Stimulated activated CD4-positive, alpha-beta T cell treated with anti-CD3 and anti-CD28 coated beads, Interleukin-1b, Interleukin-23, amount 100 ng/mL, for 1 hour (primary cell): ENCODE measurements at places on chromosomes 5 and 9.

DNA sequence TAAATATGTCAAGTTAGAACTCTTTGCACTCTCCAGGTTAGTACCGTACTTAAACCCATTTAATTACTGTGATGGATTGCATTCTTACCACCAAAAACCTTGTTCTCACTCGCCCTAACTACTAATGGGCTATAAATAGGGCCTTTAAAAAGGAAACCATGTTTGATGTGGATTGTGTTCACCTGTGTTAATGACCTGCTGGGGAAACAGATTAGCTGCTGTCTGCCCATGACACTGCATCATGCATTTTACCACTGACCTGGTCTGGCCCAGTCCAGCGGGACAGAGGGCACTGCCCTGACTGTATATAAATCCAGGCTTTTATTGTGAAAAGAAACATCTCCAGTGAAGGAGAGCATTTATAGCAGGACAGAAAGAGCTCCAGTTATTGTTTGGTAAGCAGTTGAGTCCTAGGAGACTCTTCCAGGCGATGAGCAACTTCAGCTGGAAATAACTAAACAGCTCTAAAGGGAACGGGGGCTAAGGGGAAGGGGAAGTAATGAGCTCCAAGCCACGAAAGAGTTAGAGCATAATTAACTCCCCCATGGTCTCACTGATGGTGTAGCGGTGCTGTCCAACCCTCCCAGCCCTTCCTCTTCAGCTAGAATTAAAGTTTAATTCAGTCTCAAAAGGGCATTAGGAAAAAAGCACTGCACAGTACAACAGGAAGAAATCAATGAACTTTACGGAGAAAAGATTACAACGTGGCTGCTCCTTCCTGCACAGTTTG is 303.1 kb downstream of the ENC1 start:
- no peak for DNase-seq

DNA sequence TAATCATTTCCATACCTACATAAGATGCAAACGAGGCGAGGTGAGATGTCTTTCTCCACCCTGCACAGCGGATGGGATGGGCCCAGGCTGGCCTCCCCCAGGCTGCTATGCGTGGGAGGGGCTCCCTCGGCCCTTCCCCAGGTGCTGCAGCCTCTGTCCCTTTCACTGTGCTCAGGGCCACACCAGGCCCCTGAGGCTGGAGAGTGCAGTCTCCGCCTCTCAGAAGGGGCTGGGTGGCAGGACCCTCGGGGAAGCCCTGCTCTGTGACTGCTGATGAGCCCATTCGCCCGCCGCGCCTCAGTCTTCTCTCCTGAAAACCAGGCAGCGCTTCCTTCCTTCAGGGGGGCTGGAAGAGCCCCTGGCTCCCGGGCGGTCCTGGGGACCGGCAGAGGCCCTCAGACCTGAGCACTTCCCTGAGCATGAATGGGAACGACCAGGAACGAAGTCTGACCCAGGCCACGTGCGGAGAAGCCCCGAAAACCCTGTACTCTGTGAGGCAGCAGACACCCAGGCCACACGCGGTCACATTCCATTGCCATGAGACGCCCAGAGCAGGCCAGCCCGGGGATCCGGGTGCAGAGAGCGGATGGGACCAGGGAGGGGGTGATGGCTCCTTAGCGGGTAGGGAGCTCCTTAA is 21.9 kb upstream of the NOTCH1 start:
- no peak for DNase-seq

- no peak for DNase-seq
Measured at GRCh38 chr9:127417131-127418036, 6.8 kb upstream of the ZNF79 start.

DNA sequence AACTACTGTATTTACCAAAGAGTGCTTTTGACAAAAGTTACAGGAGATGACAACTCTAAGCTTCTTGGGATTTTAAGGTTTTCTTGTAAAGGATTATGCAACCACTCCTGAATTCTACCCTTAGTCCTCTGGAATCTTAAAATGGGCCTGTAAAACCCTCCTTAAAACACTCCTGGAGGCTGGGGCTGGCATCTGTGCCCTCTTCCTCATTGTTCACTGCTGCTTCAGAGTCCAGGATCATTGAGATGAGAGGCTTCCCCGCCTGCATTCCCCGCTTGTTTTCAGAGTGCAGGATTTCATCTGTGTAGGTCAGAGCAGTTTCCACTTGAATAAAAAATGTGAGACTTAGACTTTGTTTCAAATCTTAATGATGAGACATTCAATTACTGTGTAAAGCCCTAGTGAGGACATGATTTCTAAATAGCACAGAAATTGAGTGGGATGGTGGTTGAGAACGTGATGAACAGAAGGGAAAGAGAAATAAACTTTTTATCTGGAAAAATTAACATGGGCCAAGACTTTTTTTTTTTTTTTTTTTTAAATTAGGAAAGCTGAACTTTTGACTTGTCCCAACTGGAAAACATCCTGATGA is 40.4 kb downstream of the PCSK5 start:
- no peak for DNase-seq

DNA sequence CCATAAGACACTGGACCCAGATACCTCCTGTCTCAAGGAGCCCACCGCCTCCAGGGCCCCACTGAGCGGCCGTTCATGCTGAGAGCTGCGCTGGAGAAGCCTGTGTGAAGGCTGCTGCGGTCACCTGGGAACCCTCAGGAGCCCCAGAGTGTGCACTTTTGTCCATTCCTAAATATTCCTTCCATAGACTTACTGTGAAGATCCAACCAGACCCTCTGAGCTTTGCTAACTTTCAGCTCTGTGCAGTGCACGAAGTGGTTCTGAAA is 119.5 kb downstream of the COL23A1 start:
- no peak for DNase-seq

- DNase-seq = no peak
Measured at GRCh38 chr9:35156781-35157180, 5.0 kb upstream of the UNC13B start.

- DNase-seq = no peak
Measured at GRCh38 chr9:7028591-7028990, 270.8 kb downstream of the KDM4C start.

DNA sequence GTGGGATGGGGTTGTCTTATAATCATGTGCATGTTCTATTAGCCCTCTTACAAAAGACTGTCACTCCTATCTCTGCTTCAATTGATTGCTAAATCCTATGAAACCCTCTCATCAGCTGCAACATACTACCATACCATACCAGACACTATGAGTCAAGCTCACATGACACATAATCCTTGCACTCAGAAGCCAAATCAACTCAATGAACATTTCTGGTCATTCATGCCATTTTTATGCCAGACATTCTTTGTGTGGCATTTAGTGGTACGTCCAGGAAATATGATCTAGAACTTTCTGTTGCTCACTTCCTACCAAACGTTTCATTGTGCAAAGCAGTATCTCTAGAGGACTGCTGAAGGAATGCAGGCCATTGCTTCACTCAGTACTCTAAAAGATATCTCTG is 159.2 kb upstream of the GNA14 start:
- DNase-seq = no peak

DNA sequence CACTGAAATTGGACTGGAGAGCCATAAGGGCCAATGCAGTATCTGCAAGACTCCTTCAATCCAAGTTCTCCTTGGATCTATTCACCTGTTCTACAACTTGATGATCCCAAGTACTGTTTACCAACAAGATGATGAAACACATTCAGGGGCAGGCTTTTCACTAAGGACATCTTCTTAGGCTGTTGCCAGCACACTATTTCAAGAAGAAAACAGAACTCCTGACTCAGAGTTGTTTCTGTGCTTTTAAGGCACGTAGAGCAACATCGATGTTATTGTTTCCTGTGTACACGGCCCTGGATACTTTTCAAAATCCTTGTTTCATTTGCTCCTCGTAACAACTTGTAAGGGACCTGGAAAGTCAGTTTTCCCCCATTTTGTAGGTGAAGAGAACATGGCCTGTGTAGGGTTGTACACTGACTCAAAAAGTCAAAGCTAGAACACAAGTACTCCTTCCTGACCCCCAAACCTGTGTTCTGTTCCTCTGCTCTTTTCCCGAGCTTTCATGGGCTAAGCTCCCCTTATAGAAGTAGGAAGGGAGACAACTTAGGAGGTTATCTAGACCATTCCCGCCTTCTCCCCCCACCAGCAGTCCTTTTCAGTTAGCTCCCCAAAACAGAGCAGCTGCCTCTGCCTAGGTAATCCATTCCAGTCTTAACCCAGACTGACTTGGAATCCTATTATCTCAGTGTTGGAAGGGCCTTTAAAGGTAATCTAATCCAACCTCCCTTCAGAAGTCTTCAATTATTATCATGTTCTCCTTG is 5.2 kb upstream of the MGAT1 start:
- no peak for DNase-seq

DNA sequence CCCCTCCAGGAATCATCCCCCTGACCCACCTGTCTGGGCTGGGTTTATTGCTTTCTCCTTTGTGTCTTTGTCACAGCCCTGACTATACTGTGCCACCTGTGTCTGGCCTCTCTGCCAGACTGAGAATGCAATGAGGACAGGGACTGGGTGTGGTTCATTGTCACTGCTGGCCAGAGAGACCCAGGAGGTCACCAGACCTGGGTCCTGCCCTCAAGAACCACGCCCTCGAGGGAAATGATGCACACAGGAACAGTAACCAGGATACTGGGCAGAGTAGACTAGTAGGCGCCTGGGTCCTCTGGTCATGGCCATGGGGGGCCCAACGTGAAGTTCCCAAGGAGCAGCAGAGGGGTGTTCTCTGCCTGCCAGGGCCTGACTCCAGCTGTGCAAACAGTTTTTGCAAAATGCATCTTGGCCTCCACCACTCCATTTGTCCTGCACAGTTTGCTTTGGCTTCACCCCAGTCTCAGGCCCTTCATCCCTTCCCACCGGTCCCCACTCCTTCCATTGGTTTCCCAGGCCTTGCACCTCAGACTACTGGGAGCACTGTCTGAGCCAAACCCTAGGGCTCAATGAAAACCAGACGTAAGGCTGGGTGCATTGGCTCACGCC is 17.8 kb downstream of the RGS3 start:
- no peak for DNase-seq

DNA sequence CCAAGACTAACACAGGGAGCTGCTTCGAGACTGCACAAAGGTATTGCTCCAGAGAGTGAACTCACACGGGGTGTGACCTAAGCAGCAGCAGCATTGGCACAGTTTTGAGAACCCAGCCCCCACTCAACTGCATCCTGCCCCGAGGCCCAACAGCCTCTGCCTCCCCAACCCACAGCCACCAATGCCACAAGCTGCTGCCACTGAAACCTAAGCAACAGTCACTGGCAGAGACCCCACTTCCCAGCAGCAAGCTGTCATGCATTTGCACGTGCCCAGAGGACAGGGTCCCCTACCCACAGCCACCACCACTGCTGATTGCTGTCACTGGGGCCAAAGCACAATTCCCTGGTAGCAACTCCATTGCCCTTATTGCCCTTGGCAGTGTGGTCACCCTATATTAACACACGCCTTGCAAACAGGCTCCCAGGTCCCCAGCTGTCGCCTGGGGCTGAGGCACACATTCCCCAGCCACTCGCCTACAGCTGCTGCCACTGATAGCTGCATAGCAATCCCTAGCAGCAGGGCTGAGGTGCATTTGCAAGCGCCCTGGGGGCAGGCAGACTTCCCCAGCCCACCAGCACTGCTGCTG is 141.0 kb downstream of the AGTPBP1 start:
- no peak for DNase-seq

DNA sequence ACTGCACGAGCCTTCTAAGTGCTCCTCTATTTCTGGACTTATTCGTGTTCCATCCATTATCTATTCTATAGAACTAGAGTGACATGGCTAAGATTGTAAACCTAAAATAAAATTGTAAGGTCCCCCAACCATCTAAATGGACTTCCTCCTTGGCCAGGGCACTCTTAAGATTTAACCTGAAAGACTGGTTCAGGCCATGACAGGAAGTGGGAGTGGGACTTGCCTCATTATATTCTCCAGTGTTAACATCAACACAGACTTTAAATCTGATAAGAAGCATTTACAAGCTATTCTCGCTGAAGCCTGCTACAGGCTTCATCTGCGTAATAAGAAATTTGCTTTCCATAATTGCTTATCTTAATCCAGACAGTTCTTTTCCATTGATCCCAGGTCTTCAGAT is 117.0 kb downstream of the SSBP2 start:
- DNase-seq = no peak

DNA sequence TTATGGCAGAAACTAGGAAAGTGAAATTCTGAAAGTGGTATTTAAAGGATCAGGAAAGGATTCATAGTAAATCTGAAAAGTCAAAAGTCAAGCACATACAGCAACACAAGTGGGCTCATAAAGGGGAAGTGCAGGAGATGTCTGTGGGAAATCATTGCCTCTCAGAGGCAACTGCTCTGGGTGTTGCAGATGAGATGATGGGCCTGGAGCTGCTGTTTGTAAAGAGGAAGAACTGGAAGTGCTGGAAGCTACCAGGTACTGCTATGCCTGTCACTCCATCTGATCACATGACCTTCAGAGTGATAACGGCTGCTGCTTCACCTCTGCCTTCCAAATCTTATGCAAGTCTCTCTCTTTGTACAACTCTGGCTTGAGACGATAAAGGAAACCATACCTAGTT is 55.9 kb downstream of the ADRB2 start:
- no peak for DNase-seq

GRCh38 chr9:136023410-136024225 is 62.4 kb upstream of the UBAC1 start:
- DNase-seq = no peak

- DNase-seq = no peak
Measured at GRCh38 chr5:55720188-55720703, 8.1 kb upstream of the SLC38A9 start.

- DNase-seq = no peak
Measured at GRCh38 chr5:52638732-52639131, 149.0 kb upstream of the ITGA1 start.

- DNase-seq = no peak
Measured at GRCh38 chr9:100690438-100690837, 112.6 kb downstream of the CAVIN4 start.

- no peak for DNase-seq
Measured at GRCh38 chr5:88545338-88545737, 276.7 kb upstream of the TMEM161B start.

GRCh38 chr5:147483961-147484707 is 25.7 kb downstream of the DPYSL3 start:
- DNase-seq = no peak

GRCh38 chr5:104370523-104370922 is 807.9 kb upstream of the NUDT12 start:
- DNase-seq = no peak

DNA sequence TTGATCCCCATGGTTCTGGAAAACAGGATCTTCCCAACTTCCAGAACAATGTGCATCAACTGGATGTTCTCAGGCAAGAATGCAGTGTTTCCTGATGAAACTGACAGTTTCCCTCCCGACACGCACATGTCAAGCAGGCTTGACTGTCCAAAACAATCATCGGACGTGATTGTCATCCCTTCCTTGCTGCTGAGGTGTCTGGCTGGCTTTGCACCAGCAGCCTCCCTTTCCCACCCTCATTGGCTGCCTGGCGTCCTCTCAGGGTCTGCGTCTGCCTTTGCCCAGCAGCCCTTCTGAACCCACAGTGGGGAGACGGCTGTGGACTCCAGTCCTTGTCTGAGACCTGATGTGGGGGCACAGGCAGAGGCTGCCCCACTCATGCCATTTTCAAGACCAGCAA is 110.8 kb downstream of the MARCHF3 start:
- no peak for DNase-seq

DNA sequence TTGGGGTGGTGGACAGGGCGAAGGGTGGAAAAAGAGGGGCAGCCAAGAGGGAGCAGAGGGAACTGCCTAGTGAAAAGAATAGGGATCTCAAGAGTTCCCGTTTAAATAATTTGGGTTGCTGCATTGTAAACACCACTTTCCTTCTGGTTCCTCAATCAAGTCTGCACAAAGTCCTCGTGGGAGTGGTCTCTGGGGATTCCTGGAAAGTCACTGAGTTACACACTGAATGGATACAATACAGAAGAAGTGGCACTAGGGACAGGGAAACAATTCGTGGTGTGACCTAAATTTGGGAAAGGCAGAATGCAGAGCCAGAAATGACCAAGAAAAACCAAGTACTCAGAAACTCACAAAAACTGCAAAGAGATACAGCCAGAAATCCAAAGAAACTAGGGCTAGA is 161.7 kb downstream of the CDK5RAP2 start:
- DNase-seq = no peak
